ENCODE measurements at places on chromosomes 13 and 19.

DNA sequence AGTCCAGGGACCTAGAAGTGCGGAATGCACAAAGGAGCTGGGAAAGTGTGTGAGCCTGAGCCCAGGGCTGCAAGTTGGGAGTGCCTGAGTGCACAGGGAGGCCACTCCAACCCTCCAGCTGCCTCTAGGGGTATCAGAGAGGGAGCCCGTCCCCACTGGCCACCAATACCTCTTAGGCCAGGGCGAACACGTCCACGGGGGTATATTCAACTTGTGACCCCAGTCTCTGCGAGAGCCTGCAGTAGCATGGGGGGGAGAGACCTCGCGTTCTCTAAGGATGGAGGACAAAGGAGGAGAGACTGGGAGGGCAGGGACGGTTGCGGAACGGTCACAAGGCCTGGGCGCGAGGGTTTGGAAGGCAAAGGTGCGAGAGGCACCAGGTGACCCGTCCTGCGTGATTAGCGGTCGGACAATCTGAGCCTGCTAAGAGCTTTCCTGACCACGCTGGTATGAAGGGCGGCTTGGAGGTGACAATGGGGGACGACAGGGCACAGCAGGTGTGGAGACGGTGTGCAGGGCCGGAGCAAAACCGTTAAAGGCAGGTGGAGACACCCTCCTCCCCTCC lies 676 bp downstream of the CD320 start:
- no peak for DNase-seq

DNA sequence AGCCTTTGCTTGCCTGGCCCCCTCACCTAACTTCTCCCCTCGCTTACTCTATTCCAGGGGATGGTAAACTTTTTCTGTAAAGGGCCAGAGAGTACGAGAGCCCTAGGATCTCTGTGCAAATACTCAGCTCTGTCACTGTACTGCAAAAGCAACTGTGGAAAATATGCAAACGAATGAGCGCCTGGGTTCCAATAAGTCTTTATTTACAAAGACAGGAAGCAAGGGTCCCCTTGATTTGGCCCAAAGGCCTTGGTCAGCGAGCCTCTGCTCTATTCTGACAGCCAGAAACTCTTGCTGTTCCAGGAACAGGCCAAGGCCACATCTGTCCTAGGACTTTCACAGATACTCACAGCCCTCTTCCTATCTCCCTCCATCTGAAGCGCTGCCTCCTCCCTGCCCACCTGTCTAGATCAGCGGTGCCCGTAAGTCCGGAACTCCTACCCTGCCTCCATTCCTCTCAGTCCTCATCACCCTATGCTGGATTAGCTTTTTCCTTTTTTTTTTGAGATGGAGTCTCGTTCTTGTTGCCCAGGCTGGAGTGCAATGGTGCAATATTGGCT lies 37.3 kb downstream of the OPA3 start:
- no peak for DNase-seq

DNA sequence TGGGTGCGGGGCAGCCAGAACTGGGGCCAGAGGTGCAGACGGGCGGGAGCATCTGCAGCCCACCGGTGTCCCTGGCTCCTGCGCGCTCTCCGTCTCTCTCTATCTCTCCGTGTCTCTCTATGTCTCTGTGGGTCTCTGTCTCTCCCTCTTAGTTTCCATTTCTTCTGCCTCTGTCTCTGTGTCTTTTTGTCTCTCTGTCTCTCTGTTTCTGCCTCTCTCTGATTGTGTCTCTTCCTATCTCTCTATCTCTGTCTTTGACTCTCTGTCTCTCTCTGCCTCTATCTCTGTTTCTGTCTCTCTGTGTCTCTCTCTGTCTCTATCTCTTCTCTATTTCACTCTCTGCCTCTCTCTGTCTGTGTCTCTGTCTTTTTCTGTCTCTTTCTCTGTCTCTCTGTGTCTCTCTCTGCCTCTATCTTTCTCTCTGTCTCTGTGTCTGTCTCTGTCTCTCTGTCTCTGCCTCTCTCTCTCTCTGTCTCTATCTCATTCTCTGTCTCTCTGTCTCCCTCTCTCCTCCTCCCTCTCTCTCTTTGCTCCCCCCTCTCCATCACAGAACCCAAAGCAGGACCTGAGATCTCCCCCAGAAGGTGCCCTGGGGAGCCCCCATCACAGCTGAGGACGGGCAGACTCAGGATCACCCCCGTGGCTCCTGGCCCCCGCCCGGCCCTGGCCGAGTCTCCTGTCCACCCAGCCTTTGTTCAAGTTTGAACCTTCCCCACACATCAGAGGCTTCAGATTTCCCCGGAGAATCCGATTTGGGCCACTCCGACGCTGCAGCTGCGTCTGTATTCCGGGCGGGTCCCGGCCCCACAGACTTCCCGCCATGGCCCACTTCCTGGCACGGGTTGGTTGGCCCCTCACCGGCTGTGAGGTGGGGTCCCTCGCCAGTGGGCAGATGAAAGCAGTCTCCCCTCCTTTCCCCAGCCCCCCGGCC lies 48.6 kb upstream of the TCF3 start:
- no peak for DNase-seq

GRCh38 chr13:73842626-73843025 lies 291.6 kb downstream of the KLF12 start:
- no peak for DNase-seq

GRCh38 chr13:113029487-113030258 lies 60.7 kb downstream of the MCF2L start:
- no peak for DNase-seq

Data from globus pallidus (tissue), 1 donor.